ENCODE measurements at places on chromosomes 4 and X.

GRCh38 chr4:13430834-13431568, 53.1 kb downstream of the RAB28 start:
- DNase-seq = no peak

DNA sequence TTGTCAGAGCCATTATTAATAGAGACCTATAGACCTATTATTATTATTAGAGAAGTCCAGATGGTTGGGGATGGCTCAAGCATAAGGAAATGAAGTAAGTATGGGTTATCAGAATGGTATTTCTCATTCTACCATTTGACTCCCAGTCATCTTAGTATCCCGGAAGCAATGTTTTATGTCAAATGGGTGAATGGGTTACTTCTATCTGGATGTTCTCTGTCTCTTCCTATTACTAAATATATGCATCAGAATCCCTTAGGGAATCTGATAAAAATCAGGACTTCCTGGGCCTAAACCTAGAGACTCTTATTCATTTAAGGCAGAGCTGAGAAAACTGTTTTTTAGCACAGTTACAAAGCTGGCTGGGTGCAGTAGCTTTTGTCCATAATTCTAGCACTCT, 149.9 kb downstream of the SLC10A7 start:
- DNase-seq = no peak

DNA sequence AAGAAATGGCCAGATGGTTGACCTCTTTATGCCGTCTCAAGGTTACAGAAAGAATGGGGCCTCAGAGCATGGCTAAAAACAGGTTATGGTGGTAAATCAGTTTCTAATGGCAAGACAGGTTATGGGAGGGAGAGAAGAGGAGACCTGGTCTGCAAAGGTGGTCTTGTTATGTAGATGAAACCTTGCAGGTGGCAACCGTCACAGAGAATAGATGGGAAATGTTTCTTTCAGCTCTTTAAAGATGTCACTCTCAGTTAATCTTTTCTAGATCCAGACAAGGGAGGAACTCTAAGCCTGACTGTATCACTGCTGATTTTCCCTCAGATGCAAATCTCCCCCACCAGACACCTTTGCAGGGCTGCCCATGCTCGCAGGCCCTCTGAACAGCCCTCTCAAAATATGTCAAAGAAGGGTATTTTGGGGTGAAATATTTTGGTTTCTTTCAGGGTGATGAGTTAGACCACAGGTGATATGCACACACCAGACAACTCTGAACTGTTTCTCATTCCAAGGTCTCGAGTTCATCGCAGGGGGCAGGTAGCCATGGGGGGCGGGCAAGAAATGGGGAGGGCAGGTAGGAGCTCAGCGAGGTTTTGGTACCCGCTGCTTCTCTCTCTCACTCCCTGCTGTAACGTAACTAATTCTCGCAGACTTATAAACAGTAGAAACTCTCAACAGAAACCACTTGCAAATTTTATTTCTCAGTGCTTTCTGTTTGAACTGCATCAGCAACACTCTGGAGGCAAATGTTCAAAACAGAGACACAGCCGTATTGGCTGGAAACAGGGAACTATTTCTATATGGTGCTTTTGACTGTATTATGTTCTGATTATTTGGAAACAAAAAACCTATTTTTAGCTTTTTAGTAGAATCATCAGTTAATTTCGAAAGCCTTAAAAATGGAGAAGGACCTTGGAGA, 32.4 kb downstream of the CASP3 start:
- no peak for DNase-seq

- no peak for DNase-seq
Observed at GRCh38 chrX:153816831-153817690, 13.3 kb downstream of the PDZD4 start.

- DNase-seq = no peak
Observed at GRCh38 chr4:125016892-125017299, 297.9 kb upstream of the FAT4 start.

- peak; percentile 55 for DNase-seq
Observed at GRCh38 chr4:182876427-182876826, 40.8 kb downstream of the DCTD start.

DNA sequence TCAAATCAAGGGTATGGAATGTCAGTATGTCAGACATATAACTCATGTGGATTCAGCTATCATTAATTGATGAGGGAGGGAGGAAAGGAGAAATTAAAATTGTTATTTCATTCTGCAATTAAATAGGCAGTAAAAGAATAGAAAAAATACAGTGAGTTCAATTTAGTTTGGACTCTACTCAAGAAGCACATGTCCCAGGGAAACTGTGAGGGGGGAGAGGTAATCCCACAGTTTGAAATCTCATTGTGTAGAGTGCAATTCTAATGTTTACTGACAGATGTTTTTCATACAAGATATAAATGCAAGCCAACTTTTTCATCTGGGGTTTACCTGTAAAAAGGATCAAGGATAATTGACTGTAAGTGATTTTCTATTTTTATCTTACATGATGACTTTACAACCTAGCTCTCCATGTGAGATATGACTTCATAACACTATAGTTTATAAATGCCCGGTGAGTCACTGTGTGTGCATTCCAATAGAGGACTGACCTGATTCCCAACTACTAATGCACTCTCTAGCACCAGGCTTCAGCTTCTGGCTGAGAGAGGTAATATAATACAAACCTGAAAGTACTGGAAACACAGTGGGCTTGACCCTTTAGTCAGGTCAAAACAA, 35.2 kb upstream of the SCD5 start:
- no peak for DNase-seq

- DNase-seq = no peak
Observed at GRCh38 chrX:18946157-18946556, 37.8 kb downstream of the PHKA2 start.

GRCh38 chrX:37302569-37302968, 46.6 kb upstream of the PRRG1 start:
- DNase-seq = peak; percentile 23

GRCh38 chr4:140689623-140690022, 66.6 kb downstream of the TBC1D9 start:
- DNase-seq = no peak

DNA sequence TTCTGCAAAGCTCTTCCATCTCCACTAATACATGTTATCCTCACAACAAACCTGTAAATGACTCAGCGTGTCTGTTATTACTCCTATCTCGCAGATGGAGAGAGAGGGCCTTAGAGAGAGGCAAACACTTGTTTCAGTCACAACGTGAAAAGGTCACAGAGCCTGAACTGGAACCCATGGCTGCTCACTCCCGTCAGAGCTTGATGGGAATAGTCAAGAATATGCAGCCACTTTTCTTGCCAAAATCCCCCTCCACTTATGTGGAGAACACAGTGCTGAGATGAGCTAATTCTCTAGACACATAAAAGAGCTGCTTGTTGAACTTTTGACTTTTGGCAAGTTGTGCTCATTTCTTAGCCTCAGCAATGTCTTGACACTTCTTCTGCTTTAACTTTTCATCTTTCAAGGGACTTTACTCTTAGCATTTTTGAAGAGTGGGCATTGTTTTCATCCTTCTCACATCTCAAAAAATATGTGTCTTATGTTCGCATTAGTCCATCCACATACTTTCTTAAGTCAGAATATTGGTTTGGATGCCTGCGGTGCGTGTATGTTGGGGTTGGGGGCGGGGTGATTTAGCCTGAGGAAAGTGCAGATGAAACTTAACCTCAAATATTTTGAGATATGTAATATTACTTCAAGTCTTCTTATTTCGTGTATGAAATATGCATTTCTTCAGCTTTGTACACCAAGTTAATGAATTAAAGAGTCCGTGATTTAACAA, 69.2 kb downstream of the SYNPO2 start:
- DNase-seq = no peak

- DNase-seq = no peak
Observed at GRCh38 chrX:71550578-71550977, 17.7 kb downstream of the OGT start.

GRCh38 chr4:176259330-176260090, 9.5 kb downstream of the ASB5 start:
- no peak for DNase-seq

All from WERI-Rb-1 (cell line).